ENCODE measurements at places on chromosomes 7 and 10. TPM values are rescaled to one million over a fixed set of nuclear protein-coding genes. Genes with fewer than 3 reads are reported as not detected.

C7orf33 gene
- not detected for total RNA-seq

FXYD4 gene
- total RNA-seq: not detected

SNX10 gene
- total RNA-seq: 6.2 TPM

TMEM229A gene
- not detected for total RNA-seq

C10orf62 gene
- total RNA-seq: 0.06 TPM

SFTPA1 gene
- total RNA-seq: not detected

CALD1 gene
- 135 TPM for total RNA-seq

STEAP2 gene
- total RNA-seq: 0.32 TPM

FAM221A gene
- 4.2 TPM for total RNA-seq

OR13A1 gene
- not detected for total RNA-seq

ITGA8 gene
- 0.25 TPM for total RNA-seq

FAM25A gene
- not detected for total RNA-seq

ZC3HAV1 gene
- 29.6 TPM for total RNA-seq

RPEL1 gene
- not detected for total RNA-seq
